ENCODE measurements at places on chromosomes 1 and 21. TPM values are rescaled to one million over a fixed set of nuclear protein-coding genes. Genes with fewer than 3 reads are reported as not detected.

CAMK1G gene
- not detected for total RNA-seq

TMEM125 gene
- not detected for total RNA-seq

FAM167B gene
- total RNA-seq = 0.72 TPM

LRRC53 gene
- total RNA-seq = not detected

- DNase-seq = no peak
- peaks cover 27% of the 10 kb centered on the region for H3K27me3 ChIP-seq
- no peak overlapping the region for H3K4me3 ChIP-seq
- no peak overlapping the region for H3K27ac ChIP-seq
These were observed 4.0 kb downstream of the PHC2 start for GRCh38 chr1:33426916-33427315.

DNA sequence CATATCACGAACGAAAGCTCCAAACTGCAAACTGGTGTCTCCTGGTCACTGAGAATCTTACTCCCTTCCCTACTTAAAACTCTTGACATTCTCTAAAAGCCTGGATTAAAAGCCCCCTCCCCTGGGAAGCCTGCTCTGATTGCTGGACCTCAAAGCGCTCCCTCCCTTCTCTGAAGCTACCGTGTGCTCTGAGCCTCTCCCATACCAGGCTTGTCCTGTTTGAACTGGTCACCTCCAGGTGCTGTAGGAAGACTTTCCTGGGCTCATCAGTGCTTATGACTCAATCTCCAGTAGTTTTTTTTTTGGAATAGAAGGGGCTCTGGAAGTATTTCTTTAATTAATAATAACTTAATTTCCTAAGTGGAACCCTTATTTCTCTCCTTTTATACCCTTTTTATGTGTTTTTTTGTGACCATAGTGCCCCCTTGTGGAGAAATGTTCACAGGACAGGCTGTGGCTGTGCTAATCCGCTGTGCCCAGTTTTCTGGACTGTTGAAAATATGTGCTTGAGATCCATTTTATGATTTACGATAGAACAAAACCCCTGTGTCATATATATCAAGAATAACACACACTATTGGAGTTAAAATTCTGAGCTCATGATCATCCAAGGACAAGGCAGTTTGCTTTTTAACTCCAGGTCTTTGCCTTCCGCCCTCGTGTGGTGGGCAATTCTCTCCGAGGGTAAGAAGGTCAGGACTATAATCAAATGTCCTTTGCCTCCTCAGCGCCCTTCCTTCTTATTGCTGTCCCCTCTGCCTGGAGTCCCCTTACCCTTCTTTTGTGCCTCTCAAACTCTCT lies 16.9 kb downstream of the MTARC1 start:
- H3K4me3 ChIP-seq = no peak overlapping the region
- H3K27ac ChIP-seq = no peak overlapping the region
- DNase-seq = no peak

DNA sequence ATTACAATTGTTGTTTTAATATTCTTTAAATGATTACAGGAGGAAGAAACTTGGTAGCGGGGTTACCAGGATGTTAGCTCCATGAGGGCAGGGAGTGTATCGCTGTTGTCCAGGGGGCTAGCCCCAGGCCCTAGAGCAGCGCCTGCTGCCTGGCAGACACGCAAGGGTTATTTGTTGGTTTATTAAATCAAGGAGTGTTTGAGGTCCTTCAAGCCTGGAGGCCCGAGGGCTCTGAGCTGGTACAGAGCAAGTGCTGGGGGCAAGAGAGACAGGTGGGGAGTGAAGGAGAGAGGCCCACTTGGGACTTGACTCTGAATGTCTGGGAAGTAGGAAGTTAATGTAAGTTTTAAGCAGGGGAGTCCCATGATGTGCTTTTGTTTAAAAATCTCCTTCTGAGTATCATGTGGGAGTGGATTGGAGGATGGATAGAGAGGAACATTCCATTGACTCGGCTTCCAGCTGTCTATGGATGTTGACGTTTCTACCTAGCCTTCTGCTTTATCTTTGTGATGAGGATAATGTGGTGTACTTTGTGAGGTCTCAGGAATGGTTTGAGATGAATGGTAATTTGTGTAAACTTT lies 8.7 kb downstream of the ITSN1 start:
- DNase-seq = no peak
- no peak overlapping the region for H3K27ac ChIP-seq
- peaks cover 5% of the 10 kb centered on the region for H3K4me1 ChIP-seq
- H3K4me3 ChIP-seq = no peak overlapping the region
- H3K27me3 ChIP-seq = no peaks in the 10 kb centered on the region
- peaks cover 6% of the 10 kb centered on the region for H3K36me3 ChIP-seq

GRCh38 chr1:184793967-184794366 lies 39.3 kb upstream of the EDEM3 start:
- peaks cover 17% of the 10 kb centered on the region for H3K36me3 ChIP-seq
- H3K4me3 ChIP-seq = no peak overlapping the region
- peak overlapping the region; percentile 47 for H3K27ac ChIP-seq
- H3K4me1 ChIP-seq = peaks cover 9% of the 10 kb centered on the region
- H3K27me3 ChIP-seq = no peaks in the 10 kb centered on the region

- peaks cover 12% of the 10 kb centered on the region for H3K4me1 ChIP-seq
- H3K27me3 ChIP-seq = peaks cover 20% of the 10 kb centered on the region
- DNase-seq = no peak
- H3K27ac ChIP-seq = no peak overlapping the region
- no peak overlapping the region for H3K4me3 ChIP-seq
- H3K36me3 ChIP-seq = peaks cover 2% of the 10 kb centered on the region
These were observed 34.2 kb upstream of the GNPAT start for GRCh38 chr1:231206856-231207255.

- DNase-seq = no peak
- H3K27me3 ChIP-seq = no peaks in the 10 kb centered on the region
- H3K4me3 ChIP-seq = no peak overlapping the region
- H3K27ac ChIP-seq = no peak overlapping the region
- peaks cover 6% of the 10 kb centered on the region for H3K36me3 ChIP-seq
- peaks cover 10% of the 10 kb centered on the region for H3K4me1 ChIP-seq
These were observed 140.7 kb downstream of the HHAT start for GRCh38 chr1:210469441-210469840.

Data from T-helper 17 cell (primary cell).